Activated naive CD4-positive, alpha-beta T cell treated with anti-CD3 and anti-CD28 coated beads for 36 hours (primary cell): ENCODE measurements at places on chromosomes 13 and 19. TPM values are rescaled to one million over a fixed set of nuclear protein-coding genes. Genes with fewer than 3 reads are reported as not detected.
A peak's percentile ranks its signal among the peaks of the same experiment; 100 is the strongest.

DNA sequence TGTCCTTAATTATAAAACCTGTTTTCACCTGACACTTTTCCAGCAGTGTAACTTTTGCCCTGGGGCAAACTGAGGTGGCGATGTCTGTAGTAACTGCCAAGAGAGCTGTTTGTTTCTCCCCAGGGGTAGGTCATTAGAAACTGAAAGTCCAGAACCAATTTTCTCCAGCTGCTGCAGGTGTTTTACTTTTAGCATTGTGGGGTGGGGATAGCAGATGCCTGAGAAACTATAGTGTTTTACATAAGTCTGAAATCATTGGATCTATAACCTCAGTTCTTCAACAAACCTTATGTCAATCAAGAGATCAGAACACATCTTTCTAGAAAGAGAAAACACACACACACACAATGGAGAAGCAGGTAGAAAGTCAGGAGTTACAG lies 92.7 kb downstream of the LHFPL6 start:
- peaks cover 6% of the 10 kb centered on the region for H3K27me3 ChIP-seq
- H3K4me1 ChIP-seq, result no peaks in the 10 kb centered on the region
- DNase-seq, result no peak
- no peak overlapping the region for H3K4me3 ChIP-seq

- peak; percentile 47 for DNase-seq
- peaks cover 31% of the 10 kb centered on the region for H3K4me1 ChIP-seq
- no peaks in the 10 kb centered on the region for H3K27me3 ChIP-seq
- H3K36me3 ChIP-seq, result peaks cover 30% of the 10 kb centered on the region
- H3K27ac ChIP-seq, result peak overlapping the region; percentile 98
These were observed 507 bp upstream of the LCP1 start for GRCh38 chr13:46182491-46182877.

DNA sequence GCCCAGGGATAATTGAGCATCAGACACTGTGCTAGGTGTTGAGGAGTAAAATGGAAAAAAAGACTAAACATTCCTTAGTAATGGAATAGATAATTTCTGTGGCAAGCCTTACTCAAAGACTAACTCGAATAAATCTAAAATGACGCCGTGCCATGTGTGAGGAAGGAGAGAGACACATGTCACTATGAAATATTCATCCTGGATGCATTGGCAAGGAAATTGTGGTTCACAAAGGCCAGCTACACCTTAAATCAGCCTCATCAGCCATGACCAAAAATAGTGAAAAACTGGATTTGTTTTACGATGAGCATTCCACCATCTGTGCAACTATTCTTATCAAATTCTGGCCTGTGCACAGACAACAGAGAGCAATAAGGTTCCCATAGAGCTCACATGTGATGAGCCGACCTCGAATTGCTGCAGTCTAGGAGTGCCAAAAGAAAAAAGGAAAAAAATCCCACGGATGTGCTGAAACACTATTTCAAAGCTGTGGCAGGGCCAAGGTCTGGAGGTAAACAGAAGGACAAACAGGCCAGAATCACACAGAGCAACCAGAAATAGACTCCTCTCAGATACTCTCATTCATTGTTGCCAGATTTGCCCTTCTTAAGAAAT lies 505.7 kb downstream of the EFNB2 start:
- H3K4me3 ChIP-seq, result no peak overlapping the region
- no peaks in the 10 kb centered on the region for H3K4me1 ChIP-seq
- H3K27ac ChIP-seq, result no peak overlapping the region
- no peaks in the 10 kb centered on the region for H3K27me3 ChIP-seq
- no peaks in the 10 kb centered on the region for H3K36me3 ChIP-seq

DNA sequence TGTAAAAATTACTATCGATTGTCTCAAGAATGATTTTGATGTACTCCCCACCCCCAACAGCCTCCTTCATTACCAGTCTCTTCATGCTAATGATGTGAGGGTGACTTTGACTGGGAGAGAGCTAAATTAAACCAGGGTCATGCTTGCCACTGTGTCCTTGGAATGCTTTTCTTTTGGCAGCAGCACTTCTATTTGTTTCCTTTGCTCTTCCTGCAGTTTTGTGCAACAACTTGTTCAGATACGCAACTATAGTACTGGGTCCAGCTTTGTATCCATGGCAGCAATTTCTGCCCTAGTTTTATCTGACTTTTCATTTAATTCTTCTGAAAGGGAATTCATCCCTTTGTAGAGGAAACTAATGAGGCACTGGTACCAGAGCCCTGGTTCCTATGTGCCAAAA lies 2792.1 kb downstream of the PCDH9 start:
- DNase-seq, result no peak
- no peaks in the 10 kb centered on the region for H3K27me3 ChIP-seq
- H3K4me3 ChIP-seq, result no peak overlapping the region
- no peaks in the 10 kb centered on the region for H3K4me1 ChIP-seq

- peaks cover 11% of the 10 kb centered on the region for H3K4me1 ChIP-seq
- no peak overlapping the region for H3K27ac ChIP-seq
- DNase-seq, result peak; percentile 22
- no peak overlapping the region for H3K4me3 ChIP-seq
These were observed 27.5 kb upstream of the SIGLEC11 start for GRCh38 chr19:49988433-49988832.

GRCh38 chr13:109764470-109765291 lies 21.7 kb downstream of the IRS2 start:
- H3K27me3 ChIP-seq, result no peaks in the 10 kb centered on the region
- no peak overlapping the region for H3K27ac ChIP-seq
- H3K4me3 ChIP-seq, result no peak overlapping the region
- DNase-seq, result peak; percentile 55

GRCh38 chr19:8513687-8514504 lies at the start of gene ZNF414:
TSS of gene ZNF414 (minus strand) at chr19:8514167. CDS start at chr19:8514046, 121 bp downstream.
- peak within 1 kb of the TSS; percentile 97 for H3K27ac ChIP-seq
- peaks cover 2% of the 10 kb centered on the region for H3K36me3 ChIP-seq
- H3K27me3 ChIP-seq, result no peaks in the 10 kb centered on the region

DNA sequence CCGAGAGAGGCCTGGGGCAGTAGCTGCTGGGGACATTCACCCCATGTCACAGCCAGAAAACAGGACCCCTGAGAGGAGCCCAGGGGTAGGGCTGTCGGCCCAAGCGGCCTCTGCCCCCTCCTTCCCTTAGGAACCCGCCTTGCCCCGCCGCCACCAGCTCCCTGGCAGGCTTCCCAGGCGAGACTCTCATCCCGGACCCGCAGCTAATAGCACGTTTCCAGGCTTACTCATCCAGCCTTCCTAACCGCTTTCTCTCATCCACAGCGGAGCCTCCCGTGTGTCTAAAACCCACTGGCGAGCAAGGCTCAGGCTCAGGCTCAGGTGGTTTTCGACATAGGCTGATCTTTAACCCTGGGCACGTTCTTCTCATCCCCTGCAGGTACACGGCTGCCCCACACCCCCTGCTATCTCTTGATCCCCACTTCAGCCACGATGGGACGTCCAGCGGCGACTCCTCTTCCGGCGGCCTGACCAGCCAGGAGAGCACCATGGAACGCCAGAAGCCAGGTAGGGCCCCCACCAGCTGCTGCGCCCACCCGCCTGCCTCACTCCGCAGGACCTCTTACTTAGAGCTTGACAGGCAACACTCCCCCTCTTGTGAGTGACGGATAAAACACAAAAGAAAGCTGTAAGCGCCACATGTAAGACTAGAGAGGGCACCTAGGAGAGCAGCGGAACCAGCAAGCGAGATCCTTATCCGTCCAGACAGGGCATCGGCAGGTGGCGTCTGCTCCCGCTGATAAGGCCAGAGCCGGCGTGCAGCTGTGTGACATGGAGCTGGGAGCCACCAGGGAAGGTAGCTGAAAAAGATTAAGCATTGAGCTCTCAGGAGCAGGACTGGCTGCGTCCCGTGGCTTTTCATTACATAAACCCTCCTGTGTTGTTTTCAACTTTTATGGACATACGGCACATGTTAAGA lies 71.3 kb downstream of the DPF1 start:
- H3K27me3 ChIP-seq, result no peaks in the 10 kb centered on the region
- H3K36me3 ChIP-seq, result peaks cover 12% of the 10 kb centered on the region
- DNase-seq, result no peak
- H3K4me3 ChIP-seq, result no peak overlapping the region
- no peaks in the 10 kb centered on the region for H3K4me1 ChIP-seq
- H3K27ac ChIP-seq, result no peak overlapping the region

DNA sequence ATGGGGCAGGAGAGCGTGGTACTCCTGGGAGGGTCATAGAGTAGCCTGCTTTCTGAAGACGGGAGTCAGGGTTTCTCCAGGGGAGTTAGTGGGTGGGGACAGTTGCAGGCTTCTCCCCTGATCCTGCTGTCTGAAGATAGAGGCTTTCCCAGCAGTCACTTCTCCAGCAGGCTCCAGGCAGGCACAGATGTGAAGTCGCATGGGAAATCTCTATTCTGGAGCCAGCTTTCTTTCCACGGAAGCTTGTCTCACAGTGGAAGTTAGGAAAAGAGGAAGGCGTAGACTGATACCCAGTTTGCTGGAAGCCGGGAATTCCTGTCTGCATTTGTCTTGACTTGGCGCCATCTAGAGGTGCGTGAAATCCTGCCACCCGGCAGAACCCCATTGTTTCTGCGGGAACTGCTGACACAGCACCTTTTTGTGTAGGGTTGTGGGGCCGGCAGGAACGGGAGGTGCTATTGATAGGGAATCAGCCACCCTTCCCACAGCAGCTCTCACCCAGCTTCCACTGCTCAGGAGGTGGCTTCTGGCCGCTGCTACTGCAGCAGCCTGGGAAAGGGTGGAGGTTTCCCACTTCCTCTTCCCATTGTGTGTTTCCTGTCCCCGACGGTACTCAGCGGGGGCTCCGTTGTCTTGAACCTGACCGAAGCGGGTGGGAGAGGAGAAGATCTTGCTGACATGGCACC lies 28.5 kb upstream of the NPAS1 start:
- H3K27me3 ChIP-seq, result no peaks in the 10 kb centered on the region
- DNase-seq, result peak; percentile 78
- no peak overlapping the region for H3K4me3 ChIP-seq
- H3K27ac ChIP-seq, result no peak overlapping the region
- H3K4me1 ChIP-seq, result peaks cover 4% of the 10 kb centered on the region

DNA sequence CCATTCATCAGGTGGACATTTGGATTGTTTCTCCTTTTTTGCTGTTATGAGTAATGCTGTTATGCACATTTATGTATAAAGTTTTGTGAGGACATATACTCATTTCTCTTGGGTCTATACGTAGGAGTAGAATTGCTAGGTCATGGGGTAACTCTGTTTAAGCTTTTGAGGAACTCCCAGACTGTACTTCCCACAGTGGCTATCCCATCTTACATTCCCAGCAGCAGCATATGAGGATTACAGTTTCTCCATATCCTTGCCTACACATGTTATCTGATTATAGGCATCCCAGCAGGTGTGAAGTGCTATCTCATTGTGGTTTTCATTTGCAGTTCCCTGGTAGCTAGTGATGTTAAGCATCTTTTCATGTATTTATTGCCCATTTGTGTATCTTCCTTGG lies 5.9 kb downstream of the ZSCAN22 start:
- H3K36me3 ChIP-seq, result peaks cover 7% of the 10 kb centered on the region
- DNase-seq, result no peak
- H3K4me1 ChIP-seq, result no peaks in the 10 kb centered on the region
- no peak overlapping the region for H3K27ac ChIP-seq
- no peaks in the 10 kb centered on the region for H3K27me3 ChIP-seq

- no peak overlapping the region for H3K27ac ChIP-seq
- DNase-seq, result no peak
- H3K4me3 ChIP-seq, result no peak overlapping the region
These were observed 8.1 kb upstream of the PIK3R2 start for GRCh38 chr19:18144906-18145305.

- no peaks in the 10 kb centered on the region for H3K27me3 ChIP-seq
- peak overlapping the region; percentile 88 for H3K4me3 ChIP-seq
- no peak for DNase-seq
- no peak overlapping the region for H3K27ac ChIP-seq
These were observed 16.7 kb downstream of the SYDE1 start for GRCh38 chr19:15123900-15124299.

DNA sequence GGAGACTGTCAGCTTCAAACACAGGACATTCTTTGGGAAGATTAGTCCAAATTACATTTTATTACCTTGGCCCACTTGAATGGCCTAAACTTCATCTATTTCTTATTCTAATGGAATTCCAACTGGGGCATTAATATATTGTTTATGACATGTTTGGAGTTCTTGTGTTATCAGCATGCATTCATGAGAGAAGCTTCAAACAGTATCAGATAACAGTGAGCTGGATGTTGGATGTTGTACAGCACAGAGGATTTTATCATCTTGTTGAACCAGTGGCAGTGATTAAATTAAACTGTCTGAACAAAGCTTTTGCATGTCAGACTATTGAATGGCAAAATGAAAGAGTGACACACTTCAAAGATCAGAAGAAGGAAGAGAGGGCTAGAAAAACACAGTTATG lies 50.0 kb downstream of the MZT1 start:
- no peaks in the 10 kb centered on the region for H3K4me1 ChIP-seq
- DNase-seq, result no peak
- peaks cover 11% of the 10 kb centered on the region for H3K27me3 ChIP-seq
- H3K4me3 ChIP-seq, result no peak overlapping the region
- H3K36me3 ChIP-seq, result no peaks in the 10 kb centered on the region

- peaks cover 83% of the 10 kb centered on the region for H3K4me1 ChIP-seq
- no peaks in the 10 kb centered on the region for H3K27me3 ChIP-seq
- no peaks in the 10 kb centered on the region for H3K36me3 ChIP-seq
- DNase-seq, result no peak
- no peak overlapping the region for H3K27ac ChIP-seq
These were observed 6.0 kb downstream of the AKT2 start for GRCh38 chr19:40279120-40279551.

DNA sequence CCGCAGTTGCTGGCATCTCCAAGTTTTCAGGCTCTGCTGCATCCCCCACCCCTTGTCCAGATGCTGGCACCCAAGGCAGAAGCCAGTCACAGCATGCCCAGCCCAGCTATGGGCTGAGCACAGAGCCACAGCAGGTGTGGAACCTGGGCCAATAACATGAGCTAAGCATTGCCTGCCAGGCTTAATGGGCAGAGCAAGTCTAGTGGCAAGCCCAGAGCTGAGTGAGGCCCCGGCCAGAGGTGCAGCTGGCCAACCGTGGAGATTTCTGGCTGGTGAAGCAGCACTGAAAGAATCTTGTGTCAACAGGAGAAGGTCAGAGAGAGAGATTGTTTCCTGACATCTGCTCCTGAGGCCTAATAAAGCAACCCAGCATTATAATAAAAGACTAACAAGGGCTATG lies 111.0 kb downstream of the B3GLCT start:
- no peak overlapping the region for H3K27ac ChIP-seq
- H3K4me3 ChIP-seq, result no peak overlapping the region
- no peaks in the 10 kb centered on the region for H3K4me1 ChIP-seq

DNA sequence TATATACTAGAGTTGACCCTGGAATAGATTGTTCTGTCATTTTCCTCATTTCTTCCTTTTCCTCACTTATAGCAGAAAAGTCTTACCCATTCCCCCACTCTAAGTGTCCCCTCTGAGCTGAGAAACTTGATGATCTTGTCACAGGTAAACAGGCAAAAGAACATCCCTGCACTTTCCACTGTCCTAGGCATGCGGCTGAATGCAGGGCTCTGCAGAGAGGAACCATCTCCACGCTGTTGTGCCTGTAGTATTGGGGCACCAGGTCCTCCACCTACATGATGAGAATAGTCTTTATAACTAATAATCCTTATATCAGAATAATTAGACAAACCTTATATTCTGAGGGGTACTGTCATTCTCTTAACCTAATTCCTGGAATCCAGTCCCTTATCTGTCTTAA lies 211.3 kb downstream of the RBM26 start:
- no peak overlapping the region for H3K27ac ChIP-seq

WDR87 gene
- not detected for total RNA-seq

FCHO1 gene
- 56.8 TPM for total RNA-seq

ZNF610 gene
- total RNA-seq, result 0.64 TPM

ZFP28 gene
- 2.4 TPM for total RNA-seq

ZNF285 gene
- total RNA-seq, result 0.86 TPM

PGLYRP1 gene
- total RNA-seq, result not detected

ZNF816 gene
- total RNA-seq, result 10.4 TPM

ATP12A gene
- total RNA-seq, result not detected

ARHGAP33 gene
- total RNA-seq, result 61.6 TPM

RGS9BP gene
- 0.12 TPM for total RNA-seq

FOXO1 gene
- 32.1 TPM for total RNA-seq

GRK1 gene
- 0.10 TPM for total RNA-seq

PIAS4 gene
- 20.1 TPM for total RNA-seq

RASL11A gene
- total RNA-seq, result 1.6 TPM
